ENCODE measurements at places on chromosomes 1 and 21.

- DNase-seq = no peak
Observed at GRCh38 chr21:22711636-22712035, 1713.4 kb downstream of the NCAM2 start.

GRCh38 chr1:155479205-155479604 lies 83.4 kb downstream of the ASH1L start:
- no peak for DNase-seq

DNA sequence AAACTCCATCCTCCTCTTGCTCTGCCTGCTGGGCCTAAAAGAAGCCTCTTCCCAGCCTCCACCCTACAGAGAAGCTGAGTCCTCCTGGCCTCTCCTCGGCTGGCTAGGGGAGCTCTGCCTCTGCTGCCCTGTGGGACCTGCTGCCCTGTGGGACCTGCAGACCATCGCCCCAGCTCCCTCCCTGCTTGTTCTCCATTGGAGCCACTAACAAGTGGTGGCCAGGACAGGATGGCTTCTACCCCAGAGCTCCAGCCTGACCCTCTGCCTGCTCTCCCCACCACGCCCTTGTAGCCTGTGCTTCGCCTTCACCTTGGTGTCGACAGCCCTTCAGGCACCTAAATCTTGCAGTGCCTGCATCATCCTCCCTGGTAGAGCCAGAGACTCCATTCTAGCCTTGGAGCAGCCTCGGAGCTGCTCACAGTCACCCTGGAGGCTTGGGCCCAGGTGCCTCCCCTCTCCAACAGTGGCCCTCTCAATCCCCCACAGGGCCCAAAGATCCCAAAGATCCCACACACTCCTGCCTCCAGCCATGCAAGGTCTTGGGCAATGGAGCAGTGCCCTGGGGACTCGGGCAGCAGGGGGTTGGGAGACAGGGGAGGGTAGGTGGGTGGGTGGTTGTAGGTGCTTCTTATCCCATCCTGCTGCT lies 3.0 kb downstream of the EPS8L3 start:
- DNase-seq = no peak

DNA sequence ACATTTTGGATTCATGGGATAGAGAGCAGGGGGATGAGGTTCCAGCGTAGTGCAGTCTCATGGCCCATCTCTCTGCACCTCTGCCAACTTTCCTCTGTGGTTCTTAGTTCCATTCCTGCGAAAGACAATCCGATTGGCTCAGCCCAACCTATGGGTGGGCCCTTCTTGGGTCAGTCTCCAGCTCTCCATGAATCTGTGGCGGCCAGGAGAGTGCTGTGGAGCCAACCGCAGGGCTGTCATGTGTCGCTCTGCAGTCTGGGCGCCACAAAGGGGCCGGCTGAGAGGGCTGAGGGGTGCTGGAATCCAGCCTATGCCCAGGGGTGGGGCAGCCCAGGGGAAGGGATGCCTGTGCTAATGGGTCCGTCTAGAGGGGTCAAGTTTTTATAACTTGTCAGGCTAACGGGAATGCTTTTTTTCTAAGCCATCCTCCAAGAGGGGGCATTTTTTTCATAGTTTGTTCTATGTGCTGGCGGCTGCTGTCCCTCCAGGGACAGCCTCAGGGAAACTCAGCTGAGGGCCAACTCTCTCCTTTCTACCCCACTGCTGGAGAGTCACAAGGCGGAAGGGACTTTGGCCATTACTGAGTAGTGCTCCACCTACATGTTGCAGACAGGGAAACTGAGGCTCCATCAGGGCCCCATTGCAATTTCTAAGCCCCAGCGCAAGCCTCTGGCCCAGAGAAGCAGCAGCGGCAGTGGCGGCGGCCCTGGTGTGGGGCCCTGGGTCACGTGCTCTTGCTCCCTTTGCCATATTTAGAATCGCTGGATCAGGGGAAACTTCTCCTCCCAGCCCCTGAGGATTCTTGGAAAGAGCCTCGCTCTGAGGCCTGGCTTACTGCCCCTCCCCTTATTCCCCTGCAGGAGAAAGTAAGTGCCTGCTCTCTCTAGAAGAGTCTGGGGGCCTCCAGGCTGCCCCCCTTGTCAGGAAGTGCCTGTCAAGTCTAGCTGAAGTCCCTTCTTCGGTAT lies 23.4 kb downstream of the KCNQ4 start:
- no peak for DNase-seq

DNA sequence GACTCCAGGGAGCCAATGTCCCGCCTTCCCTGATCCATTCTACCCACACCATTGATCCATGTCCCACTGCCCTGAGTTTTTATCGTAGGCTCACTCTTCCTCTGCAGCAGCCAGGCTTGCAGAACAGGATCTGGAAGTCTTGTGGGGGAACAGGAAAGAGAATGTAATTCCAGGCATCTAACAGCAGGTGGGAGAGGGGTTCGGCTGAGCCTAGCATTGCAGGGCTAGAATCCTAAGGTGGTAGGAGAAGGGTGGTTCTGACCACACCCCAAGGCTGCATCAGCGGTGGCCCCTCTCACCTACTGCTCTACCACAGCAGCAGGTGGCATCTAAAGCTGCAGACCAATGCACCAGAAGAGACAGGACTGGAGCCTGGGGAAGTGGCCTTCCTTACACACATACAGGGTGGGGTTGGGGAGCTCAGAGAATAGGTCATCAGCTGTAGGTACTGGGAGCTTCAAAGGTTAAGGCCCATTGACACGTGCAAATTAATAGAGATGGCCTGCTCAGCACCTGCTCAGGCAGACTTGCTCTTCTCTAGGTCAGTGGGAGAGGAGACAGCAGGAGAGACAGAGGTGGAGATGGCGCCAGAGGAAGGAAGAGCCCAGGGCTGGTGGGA lies 20.5 kb downstream of the KNCN start:
- DNase-seq = no peak

- DNase-seq = no peak
Observed at GRCh38 chr1:208631506-208631905, 387.3 kb upstream of the PLXNA2 start.

- DNase-seq = no peak
Observed at GRCh38 chr1:19465123-19465522, 20.2 kb downstream of the CAPZB start.

DNA sequence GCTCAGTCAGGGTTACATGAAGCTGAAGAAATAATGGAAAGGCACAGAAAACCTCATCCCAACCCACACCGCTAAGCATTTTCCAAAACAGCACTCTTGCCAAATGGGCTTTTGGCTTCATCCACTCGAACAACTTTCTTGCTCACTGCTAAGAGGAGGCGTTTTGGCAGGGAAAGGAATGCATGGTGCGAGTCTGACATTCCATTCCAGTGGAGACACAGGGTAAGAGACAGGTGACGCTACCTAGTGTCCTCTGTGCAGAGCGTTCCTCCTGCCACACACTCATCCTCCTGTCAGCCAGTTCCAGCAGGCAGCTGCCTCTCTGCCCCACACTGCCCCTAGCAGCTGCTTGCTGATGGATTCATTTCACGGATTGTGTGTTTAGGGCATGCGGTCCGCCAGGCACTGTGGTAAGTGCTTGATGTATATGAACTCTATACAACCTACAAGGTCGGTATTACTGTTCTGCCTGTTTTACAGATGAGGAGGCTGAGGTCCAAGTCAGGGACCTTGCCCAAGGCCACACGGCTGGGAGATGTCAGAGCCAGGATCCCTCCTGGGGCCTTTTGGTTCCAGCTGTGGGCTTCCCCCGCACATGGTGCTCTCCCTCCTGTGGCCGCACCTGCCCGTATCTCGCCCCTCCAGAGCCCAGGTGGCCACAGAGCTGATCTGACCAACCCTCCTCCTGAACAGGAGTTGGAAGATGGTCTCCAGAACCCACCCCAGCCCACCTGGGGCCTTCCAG lies 25.7 kb upstream of the BACE2 start:
- no peak for DNase-seq

DNA sequence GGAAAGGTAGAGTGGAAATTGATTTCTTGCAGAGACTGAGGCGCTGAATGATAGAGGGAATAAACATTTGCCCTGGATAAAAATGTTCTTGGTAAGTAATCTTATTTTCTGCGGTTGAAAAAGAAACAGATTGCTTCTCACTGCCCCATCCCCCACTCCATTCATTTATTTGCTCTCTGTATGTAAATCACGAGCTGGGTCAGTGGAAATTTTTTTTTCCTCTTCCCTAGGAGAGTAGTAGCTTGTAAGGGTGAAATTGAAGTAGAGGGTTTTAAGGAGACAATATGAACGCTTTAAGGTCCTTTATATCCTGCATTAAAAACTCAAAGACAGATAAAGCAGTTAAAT lies 1.4 kb upstream of the BRINP3 start:
- DNase-seq = no peak

GRCh38 chr1:210800756-210801155 lies 333.2 kb downstream of the KCNH1 start:
- no peak for DNase-seq

GRCh38 chr1:201500670-201501120 lies 6.2 kb downstream of the CSRP1 start:
- no peak for DNase-seq

DNA sequence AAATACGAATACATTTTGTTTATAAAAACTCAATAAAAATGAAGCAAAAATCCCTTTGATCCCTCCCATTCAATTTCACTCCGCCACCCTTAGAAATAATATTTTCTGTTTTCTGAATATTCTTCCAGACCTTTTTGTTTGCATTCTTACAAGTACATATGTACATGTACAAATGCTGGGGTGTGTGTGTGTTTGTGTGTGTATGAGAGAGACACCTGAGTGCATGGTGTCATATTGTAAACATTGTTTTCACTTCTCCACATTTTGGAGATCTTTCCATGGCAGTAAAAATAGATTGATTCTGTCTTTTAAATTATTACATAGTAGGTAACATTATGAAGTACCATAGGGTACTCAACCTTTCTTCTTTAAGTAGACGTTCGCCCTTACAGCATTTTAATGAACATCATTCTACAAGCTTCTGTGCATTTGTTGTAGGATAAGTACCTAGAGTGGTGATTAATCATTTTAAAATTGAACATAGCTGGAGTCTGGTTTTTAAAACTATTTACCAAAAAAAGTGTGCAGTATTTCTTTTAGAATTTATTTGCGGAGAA lies 1.3 kb upstream of the MPC2 start:
- no peak for DNase-seq

GRCh38 chr21:28230559-28230958 lies 762.1 kb downstream of the LTN1 start:
- DNase-seq = no peak

DNA sequence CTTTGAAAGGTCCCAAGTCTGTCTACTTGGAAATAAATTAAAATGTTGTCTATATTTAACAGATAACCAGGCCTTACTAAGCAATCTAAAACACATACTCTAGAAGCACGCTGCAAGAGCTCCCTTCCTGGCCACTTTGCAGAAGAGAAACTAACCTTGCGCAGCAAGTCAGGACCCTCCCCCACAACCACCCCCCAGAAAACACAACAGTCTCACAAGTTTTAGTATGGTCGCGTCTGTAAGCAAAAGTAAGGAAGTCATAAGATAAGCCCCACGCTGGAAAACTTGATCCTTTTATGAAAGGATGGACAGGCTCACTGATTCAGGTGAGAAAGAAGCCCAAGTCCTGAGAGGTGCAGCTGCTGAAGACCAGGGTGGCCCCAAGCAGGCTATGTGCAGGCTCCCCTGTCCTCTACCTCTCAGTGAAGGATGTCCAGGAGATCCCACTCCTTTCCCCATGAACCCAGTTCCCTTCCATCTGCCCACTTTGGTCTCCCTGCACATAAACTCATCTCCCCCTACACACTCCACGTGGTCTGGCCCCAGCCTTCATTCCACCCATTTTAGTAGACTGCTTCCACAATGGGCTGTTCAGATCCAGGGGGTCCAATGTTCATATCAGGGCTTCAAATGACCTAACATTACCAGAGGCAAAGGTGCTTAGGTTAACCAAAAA lies 23.8 kb downstream of the HIVEP3 start:
- DNase-seq = no peak

DNA sequence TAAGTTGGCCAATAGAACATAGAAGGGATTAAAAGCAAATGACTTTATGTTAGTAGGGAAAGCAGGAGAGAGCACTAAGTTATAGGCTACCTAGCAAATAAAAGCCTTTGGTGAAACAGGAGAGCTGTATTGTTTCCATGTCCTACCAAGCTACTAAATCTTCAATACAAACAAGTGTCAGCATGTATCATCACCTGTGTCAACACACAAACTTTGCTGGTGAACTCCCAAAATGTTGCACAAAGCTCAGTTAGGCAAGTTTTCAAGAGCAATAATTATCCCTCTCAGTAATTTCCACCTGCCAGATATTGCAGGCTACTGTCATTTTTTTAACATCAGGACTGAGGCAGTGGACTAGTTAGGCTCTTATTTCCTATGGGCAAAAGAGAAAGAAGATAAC lies 77.7 kb upstream of the ADAM30 start:
- DNase-seq = no peak

- DNase-seq = no peak
Observed at GRCh38 chr1:193747579-193747978, 561.2 kb upstream of the B3GALT2 start.

GRCh38 chr1:31701091-31701736 lies 2.6 kb downstream of the COL16A1 start:
- peak; percentile 48 for DNase-seq

DNA sequence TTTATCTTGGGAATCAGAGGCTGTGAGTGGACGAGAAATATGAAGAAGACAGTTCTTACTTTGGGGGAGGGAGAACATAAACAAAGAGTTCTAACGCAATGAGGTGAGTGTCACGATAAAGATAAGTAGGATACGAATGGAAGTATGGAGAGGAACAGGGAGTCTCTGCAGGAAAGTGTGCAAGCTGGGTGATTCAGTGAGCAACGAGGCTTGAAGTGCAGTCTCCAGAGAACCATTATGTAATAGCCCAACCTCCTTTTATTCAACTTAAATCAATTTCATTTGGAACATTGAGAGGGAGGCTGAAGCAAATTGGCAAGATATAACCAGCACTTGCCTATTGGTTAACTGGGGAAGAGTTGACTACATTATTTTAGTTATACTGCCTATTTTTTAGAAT lies 99.3 kb upstream of the PLD5 start:
- no peak for DNase-seq

DNA sequence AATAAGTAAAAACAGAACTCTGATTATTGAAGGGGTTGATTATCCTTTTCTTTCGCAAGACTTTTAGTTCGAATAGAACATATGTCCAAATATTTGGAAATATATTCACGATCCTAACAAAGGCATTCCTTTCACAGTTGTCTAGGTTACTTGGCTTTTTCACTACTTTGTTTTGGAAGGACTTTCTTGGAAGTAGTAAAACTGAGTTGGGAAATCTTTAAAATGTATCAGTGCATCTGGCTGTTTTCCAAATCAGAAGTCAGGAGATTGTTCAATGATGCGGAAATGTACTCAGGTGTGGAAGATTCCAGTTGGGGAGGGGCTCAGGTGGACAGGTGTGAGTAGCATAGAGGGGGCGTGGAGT lies 67.1 kb downstream of the SH3BGR start:
- DNase-seq = no peak

DNA sequence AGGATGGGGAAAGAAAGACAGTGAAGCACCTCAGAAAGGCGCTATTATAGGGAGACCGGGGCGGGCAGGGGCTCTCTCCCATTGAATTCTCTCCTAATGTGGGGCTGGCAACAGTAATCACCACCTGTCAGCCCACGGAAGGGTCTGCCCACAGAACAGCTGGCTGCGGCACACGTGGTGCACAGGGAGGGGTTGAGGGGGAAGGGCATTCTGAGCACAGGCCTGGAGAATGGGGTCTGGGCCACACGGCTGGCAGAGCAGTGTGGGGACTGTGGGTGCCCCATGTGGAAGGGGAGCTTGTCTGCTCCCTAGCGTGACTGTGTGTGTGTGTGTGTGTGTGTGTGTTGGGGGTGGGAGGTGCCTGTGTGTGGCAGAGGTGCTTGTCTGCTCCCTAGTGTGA lies 4.1 kb downstream of the OLFML3 start:
- no peak for DNase-seq

- no peak for DNase-seq
Observed at GRCh38 chr1:172566196-172566997, 33.4 kb downstream of the SUCO start.

- DNase-seq = no peak
Observed at GRCh38 chr1:53401813-53402745, 57.1 kb upstream of the DMRTB1 start.
